ENCODE measurements at places on chromosomes 5 and 9.

DNA sequence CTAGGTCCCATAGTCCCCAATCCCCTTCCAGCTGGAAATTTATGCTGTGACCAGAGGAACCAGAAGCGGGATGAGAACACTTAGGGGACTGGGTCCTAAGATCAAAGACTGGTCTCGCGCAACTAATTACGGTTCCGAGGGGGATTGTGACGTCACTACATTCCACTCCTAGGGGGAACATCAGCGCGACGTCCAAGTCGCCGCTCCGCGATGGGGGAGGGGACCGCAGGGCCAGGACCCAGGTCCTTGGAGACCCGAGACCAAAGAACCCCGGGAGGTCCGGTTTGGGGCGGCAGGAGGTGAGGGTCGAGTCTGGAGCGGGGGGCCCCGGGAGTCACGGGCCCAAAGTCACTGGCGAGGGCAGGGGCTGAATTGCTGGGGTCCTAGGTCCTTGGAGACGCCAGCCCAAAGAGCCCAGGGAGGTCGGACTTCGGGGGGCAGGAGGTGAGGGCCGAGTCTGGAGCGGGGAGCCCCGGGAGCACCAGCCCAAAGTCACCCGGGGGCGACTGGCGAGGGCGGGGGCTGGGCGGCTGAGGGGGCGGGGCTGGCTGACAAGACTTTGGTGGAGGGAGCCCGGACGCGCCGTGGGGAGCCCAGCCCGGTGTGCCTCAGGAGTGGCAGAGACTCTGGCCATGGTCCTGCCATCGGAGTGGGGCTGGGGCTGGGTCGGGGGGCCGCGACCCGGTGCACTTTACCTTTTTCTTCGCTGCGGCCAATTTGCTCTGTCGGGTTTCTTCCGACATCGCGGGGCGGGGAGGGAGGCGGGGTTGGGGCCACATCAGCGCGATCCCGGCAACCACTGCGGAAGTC lies at the start of gene GOLGA2:
GOLGA2 (minus strand) TSS at position 810 of the 810 bp plus-strand sequence; CDS start at position 779, 31 bp downstream.
- no peak for DNase-seq

GRCh38 chr9:95129476-95130291 lies 187.8 kb downstream of the FANCC start:
- no peak for DNase-seq

DNA sequence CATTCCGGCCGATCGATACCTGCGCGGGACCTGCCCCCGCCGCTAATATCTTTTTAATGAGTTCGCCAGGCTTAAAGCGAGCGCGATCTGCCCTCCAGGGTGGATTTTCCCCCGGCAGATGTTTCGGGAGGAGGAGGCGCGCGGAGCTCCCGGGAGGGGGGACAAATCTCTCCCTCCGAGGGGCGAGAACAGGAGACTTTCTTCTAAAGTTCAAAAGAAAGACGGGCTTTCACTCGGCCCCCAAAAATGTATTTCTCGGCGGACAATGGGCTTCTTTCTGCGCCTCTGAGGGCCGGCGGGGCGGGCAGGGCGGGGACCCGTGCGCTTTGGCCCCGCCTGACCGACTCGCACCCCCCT lies 4.1 kb upstream of the PRDM12 start:
- DNase-seq = no peak

DNA sequence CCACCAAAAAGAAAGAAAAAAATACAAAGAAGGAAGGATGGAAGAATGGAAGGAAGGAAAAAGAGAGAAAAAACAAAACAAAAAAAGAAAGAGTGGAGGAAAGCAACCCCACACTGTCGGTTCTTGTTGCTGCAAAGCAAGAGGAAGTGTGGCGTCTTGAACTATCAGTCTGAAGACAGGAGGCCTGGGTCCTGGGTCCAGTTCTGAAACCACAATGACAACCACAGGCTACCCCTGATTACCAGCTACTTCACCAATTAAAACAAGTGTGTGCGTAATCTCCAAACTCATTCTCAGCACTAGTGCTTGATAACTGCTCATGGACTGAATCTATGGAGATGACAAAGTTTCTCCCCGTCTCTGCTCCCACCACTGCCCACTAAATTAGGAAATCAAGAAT lies 93.7 kb downstream of the RASEF start:
- DNase-seq = no peak

DNA sequence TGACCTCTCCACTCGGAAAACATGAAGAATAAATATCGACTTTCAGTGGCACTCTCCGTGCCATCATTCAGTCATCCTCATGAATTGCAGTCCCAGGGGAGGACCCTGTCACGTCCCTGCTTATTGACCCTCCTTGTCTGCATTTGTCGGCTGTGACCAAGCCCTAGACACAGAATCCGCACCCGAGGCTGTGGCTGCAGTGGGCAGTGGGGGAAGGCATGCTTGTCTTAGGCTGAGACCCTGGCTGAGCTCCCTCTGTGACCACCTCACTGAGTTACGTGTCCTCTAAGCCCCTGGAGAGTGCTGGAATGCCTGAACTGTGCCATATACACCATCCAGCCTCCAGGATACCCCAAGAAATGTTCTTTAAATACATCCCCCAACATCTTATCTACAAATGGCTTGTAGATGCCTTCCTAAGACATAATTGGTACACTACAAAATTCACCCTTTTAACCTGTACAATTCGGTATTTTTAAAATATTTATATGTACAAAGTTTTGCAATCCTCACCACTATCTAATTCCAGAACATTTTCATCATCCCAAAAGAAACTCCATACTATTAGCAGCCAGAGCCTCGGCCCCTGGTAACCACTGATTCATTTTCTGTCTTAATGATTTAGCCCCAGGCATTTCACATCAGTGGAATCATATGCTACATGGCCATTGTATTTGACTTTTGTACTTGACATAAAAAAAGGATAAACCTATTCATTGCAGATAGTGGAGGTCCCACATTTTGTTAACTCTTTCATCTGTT lies 80.8 kb upstream of the ICE1 start:
- DNase-seq = no peak

- no peak for DNase-seq
Measured at GRCh38 chr9:72312386-72312987, 52.5 kb downstream of the ZFAND5 start.

GRCh38 chr9:131348631-131349521 lies 45.0 kb upstream of the PRRC2B start:
- DNase-seq = no peak

DNA sequence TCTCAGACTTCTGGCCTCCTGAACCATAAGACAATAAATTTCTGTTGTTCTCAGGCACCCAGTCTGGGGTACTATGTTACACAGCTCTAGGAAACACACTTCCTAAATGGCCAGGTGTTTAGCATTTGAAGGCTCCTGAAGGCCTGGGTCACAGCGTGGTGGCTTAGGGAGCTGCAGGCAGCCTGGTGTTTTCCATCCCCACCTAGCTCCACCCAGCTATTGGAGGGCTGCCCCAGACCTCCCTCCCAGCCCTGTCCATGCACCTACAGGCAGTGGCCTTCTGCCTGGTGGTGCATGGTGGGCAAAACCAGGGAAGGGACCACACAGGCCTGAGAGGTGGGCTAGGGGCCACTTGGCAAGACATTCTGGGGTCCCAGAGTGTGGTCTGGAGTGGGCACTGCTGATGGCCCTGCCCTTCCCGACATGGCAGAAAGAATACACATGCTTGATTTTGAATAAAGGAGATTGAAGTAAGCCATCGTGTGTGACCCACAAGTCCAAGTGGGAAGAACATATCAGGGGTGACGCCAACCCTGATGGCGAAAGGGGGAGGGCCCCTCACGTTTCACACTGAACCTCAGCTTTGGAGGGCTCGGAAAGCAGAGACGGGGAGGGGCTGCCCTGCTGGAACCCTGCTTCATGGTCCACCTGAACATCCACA lies 1.3 kb upstream of the SUSD3 start:
- DNase-seq = no peak

DNA sequence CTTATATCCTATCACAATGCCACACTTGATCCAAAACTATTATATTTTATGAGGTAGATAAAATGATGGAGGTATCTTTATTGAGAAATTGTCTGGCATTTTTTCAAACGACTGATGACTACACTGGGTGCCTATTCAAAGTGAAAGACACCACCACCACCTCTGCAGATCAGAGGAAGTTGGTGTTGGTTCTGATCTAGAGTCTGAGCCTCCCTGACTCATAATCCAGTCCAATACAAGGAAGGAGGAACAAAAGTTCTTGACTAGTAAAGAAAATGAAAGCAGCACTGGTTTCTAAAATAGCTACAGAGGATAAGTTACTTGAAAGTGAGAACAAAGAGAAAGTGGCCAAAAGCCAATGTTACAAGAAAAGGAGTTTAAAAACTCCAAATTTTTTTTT lies 139.9 kb downstream of the RFX3 start:
- DNase-seq = no peak

DNA sequence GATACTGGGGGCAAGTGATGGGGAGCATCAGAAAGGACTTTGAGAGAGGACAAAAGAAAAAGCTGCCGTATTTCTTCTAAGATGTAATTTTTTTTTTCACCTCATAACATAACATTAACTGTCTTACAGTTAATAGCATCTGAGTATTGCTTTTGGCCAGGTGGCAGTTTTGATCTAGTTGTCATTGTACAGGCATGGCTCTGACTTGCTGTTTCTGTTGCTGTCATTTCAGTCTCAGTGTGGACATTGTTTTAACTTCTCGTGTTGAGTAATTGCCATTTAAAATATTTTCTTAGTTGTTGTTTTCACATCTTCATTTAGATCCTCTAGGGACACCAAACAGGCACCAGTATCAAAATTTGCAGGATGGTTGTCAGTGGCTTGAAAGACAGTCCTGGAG lies 12.4 kb downstream of the SMAD5 start:
- no peak for DNase-seq

- no peak for DNase-seq
Measured at GRCh38 chr5:80565330-80565729, 4.8 kb downstream of the ANKRD34B start.

DNA sequence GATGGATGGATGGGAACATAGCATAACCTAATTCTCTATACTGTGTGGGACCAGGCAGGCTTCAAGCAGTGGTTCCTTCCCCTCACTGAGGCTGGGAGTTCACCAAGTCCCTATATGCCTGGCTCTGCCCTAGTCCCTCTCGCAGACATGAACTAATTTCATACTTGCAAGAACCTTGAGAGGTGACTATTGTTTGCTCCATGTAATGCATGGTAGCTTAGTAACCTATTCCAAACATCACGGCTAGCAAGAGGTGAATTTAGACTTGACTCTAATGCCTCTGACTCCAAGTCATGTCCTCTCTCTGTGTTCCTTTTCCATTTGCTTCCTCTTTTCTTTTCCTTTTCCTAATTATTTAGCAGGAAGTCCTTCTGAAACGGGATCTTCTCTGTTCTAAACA lies 25.9 kb upstream of the ERMP1 start:
- no peak for DNase-seq

DNA sequence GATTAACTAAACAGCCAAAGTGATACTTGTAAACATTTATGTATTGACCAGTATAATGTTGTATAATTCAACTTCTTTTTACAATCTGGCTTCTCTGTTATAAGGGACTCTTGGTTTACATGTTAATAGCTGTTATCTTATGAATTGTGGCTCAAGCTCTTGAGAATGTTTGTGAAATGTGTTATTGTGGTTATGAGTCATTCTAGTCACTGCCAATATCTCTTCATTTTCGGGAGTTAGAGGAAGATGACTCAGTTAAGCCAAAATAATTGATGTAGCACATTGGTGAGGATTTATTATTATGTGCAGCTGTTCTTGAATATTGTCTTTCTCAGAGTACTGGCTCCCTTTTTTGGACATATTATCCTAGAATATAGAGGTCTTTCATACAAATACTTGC lies 655.2 kb upstream of the RIOK2 start:
- DNase-seq = no peak

GRCh38 chr5:41094871-41095270 lies 23.7 kb upstream of the MROH2B start:
- DNase-seq = no peak

- DNase-seq = no peak
Measured at GRCh38 chr5:74402553-74402952, 238.0 kb downstream of the ENC1 start.

GRCh38 chr9:14205463-14205862 lies 108.5 kb downstream of the NFIB start:
- DNase-seq = no peak

GRCh38 chr5:57504357-57504756 lies 21.7 kb upstream of the ACTBL2 start:
- no peak for DNase-seq

- DNase-seq = no peak
Measured at GRCh38 chr5:6365142-6365976, 13.0 kb downstream of the MED10 start.

DNA sequence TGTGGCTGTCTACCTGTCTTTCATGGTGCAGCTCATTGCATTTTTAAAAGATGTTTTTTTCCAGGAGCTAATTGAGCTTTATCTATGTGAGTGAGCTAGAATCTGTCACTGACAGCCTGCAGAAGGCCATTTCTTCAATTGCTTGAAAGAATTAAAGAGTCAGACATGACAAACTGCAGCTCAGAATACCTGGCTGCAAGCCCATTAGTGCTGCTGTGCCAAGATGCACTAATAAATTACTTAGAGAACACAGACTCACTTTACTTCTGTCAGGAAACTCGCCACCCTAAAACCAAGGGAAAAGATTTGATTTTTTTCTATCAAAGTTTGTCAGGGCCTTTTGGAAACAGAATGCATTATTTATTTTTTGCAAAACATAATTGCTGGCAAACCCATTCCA lies 368.3 kb downstream of the CAAP1 start:
- no peak for DNase-seq

- DNase-seq = no peak
Measured at GRCh38 chr9:136626740-136627642, 35.7 kb upstream of the EGFL7 start.

DNA sequence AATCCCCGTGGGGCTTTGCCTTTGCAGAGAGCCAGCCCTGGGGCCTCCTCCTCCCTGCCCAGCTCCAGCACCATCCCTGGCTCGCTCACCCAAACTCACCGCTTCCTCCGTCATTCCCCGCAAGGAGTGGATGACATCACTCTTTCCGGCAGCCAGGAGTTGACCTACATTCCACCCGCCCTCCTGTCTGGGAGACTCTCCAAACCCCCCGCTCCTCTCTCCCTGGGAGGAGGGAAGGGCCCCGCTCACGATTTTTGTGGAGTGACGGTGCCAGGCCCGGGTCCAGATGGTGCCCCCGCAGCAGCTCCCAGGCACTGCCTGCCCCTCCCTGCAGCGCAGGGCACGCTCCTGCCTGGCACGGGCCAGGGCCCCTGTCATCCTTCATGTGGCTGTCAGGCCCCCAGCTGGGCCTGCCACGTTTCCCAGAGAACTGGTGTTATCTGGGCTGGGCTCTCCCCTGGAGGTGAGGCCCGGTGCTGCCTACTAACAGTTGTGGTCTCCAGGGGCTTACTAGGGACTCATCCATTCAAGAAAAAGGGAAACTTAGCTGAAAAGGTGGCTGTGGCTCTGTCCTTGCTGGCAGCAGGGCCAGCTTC lies 52.3 kb downstream of the NTNG2 start:
- no peak for DNase-seq

DNA sequence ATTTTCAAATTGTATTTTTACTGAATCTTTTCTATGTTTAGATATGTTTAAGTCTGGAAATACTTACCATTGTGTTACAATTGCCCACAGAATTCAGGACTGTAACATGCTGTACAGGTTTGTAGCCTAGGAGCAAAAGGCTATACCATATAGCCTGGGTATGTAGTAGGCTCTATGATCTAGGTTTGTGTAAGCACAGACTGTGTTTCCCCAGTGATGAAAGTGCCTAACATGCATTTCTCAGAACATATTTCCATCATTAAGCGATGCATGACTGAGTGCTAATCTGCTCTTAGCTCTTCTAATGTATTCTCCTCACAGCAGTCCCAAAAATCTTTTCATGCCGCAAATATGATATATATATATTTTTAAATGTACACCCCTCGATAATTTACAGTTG lies 166.7 kb upstream of the PPP2R2B start:
- no peak for DNase-seq

All from stimulated activated CD4-positive, alpha-beta T cell treated with anti-CD3 and anti-CD28 coated beads, TNF-alpha, amount 100 ng/mL, for 1 hour (primary cell).